NCI-H446 (cell line): ENCODE measurements at places on chromosomes 11 and 22.

DNA sequence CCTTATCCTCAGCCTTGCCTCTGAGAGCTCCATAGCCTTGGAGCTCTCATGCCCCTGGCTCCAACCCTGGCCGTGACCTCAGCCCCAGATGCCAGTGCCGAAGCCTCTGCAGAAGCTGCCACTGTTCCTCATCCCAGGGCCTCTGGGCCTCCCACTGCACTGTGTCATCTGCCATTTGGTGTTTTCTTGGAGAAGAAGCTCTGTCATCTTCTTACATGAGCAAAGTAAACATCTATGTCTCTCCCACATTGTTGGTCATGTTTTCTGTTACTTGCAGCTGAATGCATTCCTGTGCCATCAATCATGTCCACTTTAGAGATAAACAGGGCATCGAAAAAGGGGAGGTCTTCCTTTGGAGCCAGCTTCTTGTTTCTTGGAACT is 45.0 kb upstream of the FTH1 start:
- DNase-seq, result no peak

GRCh38 chr22:25758316-25758715 is 16.3 kb downstream of the MYO18B start:
- no peak for DNase-seq

DNA sequence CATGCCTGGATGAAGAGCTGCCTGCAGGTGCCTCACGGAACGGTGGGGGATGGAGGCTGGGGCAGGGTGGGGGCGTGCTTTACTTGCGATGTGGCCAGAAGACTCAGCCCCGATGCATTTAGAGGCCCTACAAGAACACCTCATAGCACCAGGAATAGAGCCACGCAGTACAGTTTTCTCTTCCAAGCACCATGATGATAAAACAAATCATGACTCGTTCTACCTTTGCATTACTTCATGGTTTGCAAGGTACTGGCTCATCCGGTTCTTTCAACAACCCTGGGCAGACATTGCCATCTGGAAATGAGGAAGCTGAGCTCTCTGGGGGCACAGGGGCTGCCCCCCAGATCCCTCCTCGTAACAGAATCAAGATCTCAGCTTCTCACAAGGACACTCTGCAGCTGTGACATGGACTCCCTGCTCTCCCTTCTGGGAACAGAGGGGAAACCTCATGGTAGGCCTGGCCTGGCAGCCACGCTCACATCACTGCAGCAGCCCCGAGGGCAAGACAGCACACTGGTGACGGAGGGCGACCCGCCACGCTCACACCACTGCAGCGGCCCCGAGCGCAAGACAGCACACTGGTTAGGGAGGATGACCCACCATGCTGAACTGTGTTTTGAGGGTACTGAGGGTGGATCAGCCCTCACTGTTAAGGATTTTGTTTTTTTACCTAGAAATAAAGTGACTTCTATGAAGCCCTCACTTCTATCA is 46.9 kb downstream of the PHF21B start:
- no peak for DNase-seq

- no peak for DNase-seq
Observed at GRCh38 chr11:1847926-1848639, 4.8 kb upstream of the LSP1 start.

DNA sequence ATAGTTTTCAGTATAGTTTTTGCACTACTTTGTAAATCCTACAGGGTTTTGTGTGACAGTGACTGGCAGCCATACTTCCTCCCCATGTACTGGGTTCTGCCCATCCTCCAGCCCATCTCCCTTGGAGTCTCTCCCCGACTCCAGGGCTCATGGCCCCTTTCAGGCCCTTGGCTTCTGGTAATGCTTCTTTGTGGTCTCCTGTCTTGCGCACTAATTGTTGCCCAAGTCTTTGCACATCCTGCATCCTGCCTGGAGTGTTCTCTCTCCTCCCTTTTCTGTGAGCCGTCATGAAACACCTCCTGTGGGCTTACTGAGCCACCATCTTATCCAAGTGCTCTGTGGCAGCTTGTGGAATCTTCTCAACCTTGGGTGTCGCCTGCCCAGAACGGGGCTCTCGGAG is 11.4 kb upstream of the KCNQ1OT1 start:
- no peak for DNase-seq

DNA sequence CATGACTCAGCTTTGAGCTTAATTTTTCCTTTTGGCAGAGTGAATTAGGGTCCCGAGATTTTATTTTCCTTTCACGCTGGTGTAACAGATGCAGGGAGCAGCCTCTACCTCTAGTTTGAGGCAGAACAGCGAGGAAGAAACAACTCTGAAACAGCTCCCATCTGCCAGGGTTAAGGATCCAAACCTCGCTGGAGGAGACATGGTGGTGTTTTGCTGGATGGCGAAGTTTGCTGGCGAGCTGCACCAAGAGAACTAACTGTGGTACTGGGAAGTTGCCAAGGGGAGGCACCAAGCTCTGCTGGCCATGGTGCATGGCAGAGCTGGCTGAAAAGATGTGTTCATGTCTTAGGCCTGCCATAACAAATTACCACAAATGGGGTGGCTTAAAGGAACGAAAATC is 7.6 kb upstream of the ALKBH3 start:
- peak; percentile 85 for DNase-seq

GRCh38 chr11:82980947-82981346 is 79.4 kb downstream of the DDIAS start:
- DNase-seq, result no peak

DNA sequence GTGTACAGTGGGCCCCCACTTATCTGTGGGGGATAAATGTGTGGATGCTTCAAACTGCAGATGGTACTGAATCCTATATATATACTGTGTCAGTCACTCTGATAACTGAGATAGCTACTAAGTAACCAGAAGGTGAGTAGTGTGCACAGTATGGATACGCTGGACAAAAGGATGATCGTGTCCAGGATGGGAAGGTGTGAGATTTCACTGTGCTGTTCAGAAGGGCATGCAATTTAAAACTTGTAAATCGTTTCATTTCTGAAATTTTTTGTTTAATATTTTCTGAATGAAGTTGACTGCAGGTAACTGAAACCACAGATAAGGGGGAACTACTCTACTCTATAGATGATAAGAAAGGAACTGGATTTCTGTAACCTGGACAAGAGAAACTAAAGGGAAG is 52.1 kb upstream of the SESN3 start:
- DNase-seq, result no peak

GRCh38 chr11:65310736-65311135 is 3.9 kb upstream of the CDC42EP2 start:
- no peak for DNase-seq

DNA sequence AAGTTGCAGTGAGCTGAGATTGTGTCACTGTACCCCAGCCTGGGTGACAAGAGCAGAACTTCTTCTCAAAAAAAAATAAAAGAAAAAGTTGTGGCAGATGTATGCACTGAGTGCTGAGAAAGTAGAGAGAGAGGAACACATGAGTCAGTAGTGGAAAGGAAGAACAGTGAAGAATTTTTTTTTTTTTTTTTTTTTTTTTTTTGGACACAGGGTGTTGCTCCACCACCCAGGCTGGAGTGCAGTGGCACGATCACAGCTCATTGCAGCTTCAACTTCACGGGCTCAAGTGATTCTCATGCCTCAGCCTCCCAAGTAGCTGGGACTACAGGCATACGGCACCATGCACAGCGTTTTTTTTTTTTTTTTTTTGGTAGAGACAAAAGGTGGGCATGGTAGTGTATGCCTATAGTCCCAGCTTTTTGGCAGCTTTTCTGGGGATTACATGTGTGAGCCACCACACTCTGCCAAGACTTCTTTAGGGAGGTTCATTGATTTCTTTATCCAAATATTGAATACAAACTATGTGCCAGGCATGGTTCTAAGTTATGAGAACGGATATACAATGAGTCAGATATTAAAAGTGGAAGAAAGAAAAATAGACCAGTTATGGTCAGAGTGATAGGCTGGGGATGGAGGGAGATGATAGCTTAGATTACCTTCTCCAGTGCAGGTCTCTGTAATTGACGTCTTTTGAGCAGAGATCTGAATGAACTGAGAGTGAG is 62.0 kb downstream of the YAP1 start:
- DNase-seq, result no peak

- DNase-seq, result no peak
Observed at GRCh38 chr11:10866893-10867331, 9.1 kb upstream of the ZBED5 start.

DNA sequence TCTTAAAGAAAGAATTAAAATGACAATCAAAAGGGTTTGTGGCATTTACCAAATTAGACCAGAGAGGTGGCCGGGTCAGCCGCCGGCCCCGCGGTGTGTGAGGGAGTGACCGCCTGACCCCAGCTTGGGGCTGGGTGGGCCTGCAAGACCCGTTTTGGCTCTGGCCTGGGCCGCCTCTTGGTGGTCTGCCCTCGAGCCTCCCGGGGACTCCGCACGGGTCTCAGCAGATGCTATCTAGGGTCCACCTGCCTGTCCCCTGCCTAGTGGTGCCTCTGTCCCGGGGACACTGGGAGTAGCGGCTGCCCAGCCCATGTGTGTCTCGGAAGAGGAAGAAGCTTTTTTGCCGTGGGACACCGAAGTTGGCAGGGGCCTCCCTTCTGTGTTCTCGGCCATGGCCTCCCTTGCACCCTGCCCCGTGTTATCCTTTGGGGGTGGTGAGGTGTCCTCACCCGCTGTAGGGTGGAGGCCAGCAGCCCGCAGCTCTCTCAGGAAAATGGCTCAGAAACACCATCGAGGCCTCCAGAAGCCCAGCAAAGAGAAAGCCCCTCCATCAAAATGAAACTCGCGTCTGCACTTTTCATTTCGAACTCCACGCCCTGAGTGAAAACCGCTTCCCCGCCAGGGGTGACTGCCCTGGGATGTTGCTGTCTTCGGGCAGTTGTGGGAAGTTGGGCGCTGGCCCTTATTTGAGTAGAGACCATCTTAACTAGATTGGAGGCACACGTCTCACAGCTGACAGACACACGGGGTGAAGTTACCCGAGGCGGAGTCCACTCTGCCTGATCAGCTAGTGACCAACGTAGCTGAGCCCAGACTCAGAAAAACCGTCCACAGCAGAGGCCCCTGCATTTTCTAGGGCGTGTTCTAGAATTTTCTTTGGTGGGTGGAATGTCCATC is 8.0 kb downstream of the CCND1 start:
- DNase-seq, result no peak

DNA sequence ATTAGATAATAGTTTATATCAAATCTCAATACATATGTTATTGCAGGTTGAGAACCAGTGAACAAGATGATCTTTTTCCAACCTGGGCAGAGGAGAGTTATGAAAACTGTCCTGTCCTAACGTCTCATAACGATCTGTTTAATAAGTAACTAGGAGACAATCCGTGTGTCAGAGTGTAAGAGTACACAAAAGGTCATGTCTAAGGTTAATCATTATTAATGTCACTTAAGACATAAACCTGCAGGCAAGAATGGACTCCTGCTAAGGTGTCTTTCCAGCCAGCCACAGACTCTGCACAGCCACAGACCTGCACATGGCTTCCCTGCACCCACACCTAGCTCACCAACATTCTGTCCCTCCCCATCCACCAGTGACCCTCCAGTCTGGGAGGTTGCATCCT is 10.1 kb downstream of the SLC5A4 start:
- no peak for DNase-seq

DNA sequence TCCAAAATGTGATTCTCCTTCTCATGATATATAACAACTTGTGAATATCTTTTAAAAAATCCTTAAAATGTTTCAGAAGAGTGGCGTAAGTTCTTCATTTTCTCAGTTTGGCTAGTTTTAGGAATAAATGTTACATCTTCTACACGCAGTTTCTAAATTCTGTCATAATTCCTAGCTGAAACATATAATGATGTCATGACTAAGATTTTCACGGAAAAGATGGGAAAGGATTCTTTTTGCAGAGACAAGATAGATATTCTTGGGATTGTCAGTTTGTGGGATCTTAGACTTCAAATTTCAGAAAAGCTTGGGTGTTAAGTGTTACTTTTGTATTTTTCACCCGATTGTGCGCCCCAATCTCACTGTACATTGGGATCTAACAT is 1.7 kb downstream of the EED start:
- DNase-seq, result no peak

GRCh38 chr11:92890846-92891245 is 78.6 kb upstream of the MTNR1B start:
- no peak for DNase-seq

DNA sequence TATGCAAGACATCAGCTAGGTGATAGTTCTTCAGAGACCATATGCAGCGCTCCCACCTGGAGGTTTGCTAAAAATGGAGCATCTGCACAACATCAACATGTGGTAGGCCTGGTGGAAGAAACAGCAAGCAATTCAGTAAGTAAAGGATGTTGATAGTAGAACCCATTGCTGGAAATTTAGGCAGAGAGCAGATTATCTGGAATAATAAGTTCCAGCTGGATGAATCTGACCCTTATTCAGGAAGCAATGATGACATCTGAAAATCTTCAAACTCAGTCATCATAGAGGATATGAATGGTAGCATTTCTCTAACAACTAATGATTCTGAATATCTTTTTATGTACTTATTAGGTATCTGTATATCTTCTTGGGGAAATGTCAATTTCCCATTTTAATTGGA is 225.2 kb upstream of the ANO3 start:
- no peak for DNase-seq

DNA sequence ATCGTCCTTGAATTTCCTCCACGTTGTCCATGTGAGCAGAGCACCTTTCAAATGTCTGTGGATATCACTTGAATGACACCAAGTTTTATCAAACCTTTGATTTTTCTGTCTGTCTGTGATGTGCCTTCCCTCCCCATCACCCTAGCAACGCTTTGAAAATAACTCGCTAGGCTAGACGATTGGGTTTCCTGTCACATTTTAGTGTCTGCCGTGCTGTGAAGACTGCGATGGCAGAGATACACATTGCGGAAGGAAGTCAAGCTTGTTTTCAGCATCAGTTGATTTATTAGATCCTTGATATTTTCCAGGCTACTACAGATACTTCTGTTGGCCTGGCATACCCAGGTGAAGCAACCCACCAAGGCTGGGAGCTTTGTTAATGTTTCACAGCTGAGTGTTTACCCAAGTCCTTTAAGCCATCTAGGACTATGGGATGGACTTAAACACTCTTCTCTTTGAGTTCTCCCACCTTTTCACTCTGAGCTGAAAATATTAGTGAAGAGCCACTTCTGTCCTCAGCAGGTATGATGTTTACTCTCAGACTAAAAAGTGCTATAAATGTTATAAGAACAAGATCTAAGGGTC is 93.6 kb upstream of the CD44 start:
- DNase-seq, result no peak

DNA sequence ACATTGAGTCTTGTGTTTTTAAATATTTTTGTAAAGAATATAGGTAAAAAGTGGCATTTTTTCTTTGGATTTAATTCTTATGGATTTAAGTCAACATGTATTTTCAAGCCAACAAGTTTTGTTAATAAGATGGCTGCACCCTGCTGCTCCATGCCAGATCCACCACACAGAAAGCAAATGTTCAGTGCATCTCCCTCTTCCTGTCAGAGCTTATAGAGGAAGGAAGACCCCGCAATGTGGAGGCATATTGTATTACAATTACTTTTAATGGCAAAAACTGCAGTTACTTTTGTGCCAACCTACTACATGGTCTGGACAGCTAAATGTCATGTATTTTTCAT is 333 bp upstream of the CD3E start:
- no peak for DNase-seq
